ENCODE measurements at places on chromosomes 1 and 21.
A peak's percentile ranks its signal among the peaks of the same experiment; 100 is the strongest.

DNA sequence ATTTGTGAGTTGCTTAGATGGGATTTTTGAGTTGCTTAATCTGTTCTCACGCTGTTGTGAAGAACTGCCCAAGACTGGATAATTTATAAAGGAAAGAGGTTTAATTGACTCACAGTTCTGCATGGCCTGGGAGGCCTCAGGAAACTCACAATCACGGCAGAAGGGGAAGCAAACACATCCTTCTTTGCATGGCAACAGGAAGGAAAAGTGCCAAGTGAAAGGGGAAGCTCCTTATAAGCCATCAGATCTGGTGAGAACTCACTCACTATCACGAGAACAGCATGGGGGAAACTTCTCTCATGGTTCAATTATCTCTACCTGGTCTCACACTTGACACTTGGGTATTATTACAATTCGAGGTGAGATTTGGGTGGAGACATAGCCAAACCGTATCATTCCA lies 10.3 kb downstream of the CLIC6 start:
- no peaks in the 10 kb centered on the region for H3K27me3 ChIP-seq
- H3K27ac ChIP-seq: no peak overlapping the region
- H3K4me3 ChIP-seq: no peak overlapping the region
- H3K36me3 ChIP-seq: no peaks in the 10 kb centered on the region

- H3K4me3 ChIP-seq: peak within 1 kb of the TSS; percentile 40
- H3K4me1 ChIP-seq: peaks cover 2% of the 10 kb centered on the region
- no peak within 1 kb of the TSS for H3K27ac ChIP-seq
- H3K27me3 ChIP-seq: peaks cover 15% of the 10 kb centered on the region
- no peak for DNase-seq
Measured at GRCh38 chr1:58576727-58577653, at the start of gene TACSTD2. Gene TACSTD2 (minus strand): TSS chr1:58577252. CDS start chr1:58577156, 96 bp downstream.

- H3K36me3 ChIP-seq: no peaks in the 10 kb centered on the region
- no peaks in the 10 kb centered on the region for H3K4me1 ChIP-seq
- no peak overlapping the region for H3K27ac ChIP-seq
Measured at GRCh38 chr1:58929671-58930325, 146.0 kb upstream of the JUN start.

- H3K4me1 ChIP-seq: no peaks in the 10 kb centered on the region
- no peaks in the 10 kb centered on the region for H3K27me3 ChIP-seq
- H3K36me3 ChIP-seq: no peaks in the 10 kb centered on the region
- H3K27ac ChIP-seq: no peak overlapping the region
Measured at GRCh38 chr1:201719812-201720521, 109.0 kb upstream of the IPO9 start.

All from iPS DF 6.9 (cell line).